Hematopoietic multipotent progenitor cell treated with erythropoietin and hydrocortisone succinate and interleukin-3 and kit ligand, for 8 days (in vitro differentiated cells): ENCODE measurements at places on chromosomes 12 and 14.
A peak's percentile ranks its signal among the peaks of the same experiment; 100 is the strongest.

- DNase-seq = no peak
Measured at GRCh38 chr12:95548056-95548538, 3.2 kb downstream of the USP44 start.

- DNase-seq = no peak
Measured at GRCh38 chr12:109773384-109774011, 59.7 kb downstream of the TRPV4 start.

- no peak for DNase-seq
Measured at GRCh38 chr14:85380881-85381280, 149.1 kb upstream of the FLRT2 start.

- no peak for DNase-seq
Measured at GRCh38 chr14:95440951-95441350, 75.5 kb downstream of the SYNE3 start.

GRCh38 chr12:131499160-131499863, 211.6 kb upstream of the SFSWAP start:
- no peak for DNase-seq

GRCh38 chr12:34294671-34295365, 272.5 kb downstream of the ALG10 start:
- no peak for DNase-seq

- no peak for DNase-seq
Measured at GRCh38 chr12:73225371-73225937, 953.3 kb downstream of the TRHDE start.

GRCh38 chr12:79934281-79935020, 446 bp downstream of the PPP1R12A start:
- DNase-seq = peak; percentile 45

DNA sequence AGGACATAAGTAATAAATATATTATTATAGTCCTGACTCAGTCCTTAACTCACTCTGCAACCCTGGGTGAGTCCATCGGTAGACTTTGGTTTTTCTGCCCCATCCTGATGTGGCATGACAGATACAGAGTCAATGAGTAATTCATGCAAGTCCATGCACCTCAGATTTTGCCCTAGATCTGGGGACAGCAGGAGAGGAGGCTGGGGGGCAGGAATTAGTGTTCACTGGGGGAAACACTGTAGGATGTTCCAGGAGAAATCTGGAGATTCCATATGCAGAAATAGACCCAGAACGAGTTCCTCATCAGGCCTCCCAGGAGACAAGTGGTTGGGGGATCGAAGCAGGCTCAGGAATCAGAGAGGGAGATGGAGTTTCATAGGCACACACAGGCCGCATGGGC, 150.8 kb downstream of the DICER1 start:
- no peak for DNase-seq

GRCh38 chr12:42633594-42633993, 44.0 kb upstream of the PRICKLE1 start:
- no peak for DNase-seq

GRCh38 chr12:46603776-46604456, 221.9 kb downstream of the SLC38A4 start:
- DNase-seq = no peak

DNA sequence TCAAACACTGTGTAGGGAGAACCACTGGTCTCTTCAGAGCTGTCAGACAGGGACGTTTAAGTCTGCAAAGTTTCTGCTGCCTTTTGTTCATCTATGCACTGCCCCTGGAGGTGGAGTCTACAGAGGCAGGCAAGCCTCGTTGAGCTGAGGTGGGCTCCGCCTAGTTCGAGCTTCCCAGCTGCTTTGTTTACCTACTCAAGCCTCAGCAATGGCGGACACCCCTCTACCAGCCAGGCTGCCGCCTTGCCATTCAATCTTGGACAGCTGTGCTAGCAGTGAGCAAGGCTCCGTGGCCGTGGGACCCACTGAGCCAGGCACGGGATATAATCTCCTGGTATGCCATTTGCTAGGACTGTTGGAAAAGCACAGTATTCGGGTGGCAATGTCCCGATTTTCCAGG, 24.6 kb upstream of the YBX3 start:
- no peak for DNase-seq

- DNase-seq = no peak
Measured at GRCh38 chr12:116640281-116640680, 81.1 kb downstream of the MAP1LC3B2 start.

DNA sequence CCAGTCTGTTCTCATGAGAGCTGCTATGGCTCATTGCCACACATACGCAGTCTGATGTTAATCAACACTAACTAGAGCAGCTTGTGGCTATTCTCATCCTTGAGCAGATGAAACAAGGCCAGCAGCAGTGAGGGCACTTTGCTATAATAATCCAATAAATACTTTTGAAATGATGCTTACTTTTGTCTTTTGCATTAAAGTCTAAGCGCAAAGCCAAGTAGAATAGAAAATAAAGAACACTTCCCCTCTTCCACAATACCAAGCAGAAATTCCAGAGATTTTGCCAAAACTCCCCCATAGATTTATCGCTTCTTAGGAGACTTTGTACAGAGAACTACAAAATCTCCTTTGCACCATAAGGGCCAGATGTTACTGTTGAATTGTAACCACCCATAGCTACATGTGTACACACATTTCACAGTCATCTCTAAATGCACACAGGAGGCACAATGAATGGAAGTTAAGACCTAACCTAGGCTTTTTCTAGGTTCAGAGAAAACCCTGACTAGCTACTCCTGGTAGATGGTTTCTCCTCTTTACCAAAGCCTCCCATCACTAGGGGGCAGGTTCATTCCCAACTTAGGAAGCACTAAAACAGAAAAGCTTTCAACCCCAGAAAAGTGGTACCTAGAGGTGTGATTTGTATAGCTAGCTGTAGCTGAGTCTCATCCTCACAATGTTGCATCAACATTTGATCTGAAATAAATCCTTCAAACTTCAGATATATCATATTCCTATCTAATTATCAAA, 119.3 kb downstream of the HMGA2 start:
- DNase-seq = no peak

- no peak for DNase-seq
Measured at GRCh38 chr12:79517363-79517762, 173.4 kb downstream of the PAWR start.

- DNase-seq = no peak
Measured at GRCh38 chr14:99147366-99147740, 124.6 kb downstream of the BCL11B start.

GRCh38 chr14:69266572-69267345, 6.8 kb downstream of the GALNT16 start:
- no peak for DNase-seq

GRCh38 chr14:38174711-38175110, 33.0 kb upstream of the SSTR1 start:
- no peak for DNase-seq

- DNase-seq = no peak
Measured at GRCh38 chr14:75926431-75927115, 55.2 kb downstream of the TGFB3 start.

GRCh38 chr12:47783024-47783755, 10.2 kb downstream of the SLC48A1 start:
- no peak for DNase-seq

DNA sequence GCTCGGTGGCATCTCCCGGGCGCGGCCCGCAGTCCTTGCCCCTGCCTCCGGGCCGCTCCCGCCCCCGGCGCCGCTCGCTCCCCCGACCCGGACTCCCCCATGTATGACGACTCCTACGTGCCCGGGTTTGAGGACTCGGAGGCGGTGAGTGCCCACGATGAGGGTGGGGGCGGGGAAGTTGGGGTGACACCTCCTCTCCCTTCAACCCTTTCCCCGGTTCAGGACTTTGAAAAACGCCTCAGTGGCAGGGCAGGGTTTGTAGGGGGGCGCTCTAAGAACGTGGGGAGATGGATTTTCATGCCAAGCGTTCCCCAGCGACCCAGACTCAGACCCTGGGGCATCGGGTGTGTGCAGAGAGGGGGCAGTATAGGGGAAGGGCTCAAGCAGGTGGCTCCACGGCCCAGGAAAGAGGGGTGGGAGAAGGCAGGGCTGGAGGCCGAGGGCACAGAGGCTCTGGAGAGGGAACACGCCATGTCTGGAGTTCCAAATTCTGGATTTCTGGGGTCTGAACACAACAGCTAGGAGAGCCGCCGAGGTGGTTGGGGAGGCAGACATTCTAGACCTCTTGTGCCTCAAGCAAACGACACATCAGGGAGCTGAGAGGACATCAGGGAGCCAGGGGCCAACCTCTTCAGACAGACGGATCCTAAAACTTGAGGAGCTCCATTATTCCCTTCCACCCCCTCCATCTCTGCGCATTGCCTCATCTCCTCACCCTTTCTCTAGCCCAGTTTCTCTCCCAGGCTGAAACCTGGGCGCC, 715 bp downstream of the CACNB3 start:
- peak; percentile 51 for DNase-seq

DNA sequence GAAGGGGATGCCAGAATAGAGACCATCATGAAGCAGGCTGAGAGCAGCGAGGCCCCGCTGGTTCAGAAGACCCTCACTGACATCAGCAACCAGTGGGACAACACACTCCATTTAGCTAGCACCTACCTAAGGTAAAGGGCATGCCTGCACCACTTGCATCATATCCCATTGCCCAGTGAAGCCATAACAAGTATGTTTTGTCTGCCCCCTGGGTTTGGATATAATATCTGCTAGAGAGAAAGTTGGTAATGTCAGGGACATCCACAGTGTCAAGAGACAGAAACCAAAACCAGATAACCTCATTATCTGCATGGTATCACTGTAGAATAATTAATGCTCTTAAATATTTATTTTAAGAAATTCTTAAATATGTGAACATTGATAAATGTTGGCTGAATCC, 173.8 kb downstream of the SYNE2 start:
- no peak for DNase-seq

DNA sequence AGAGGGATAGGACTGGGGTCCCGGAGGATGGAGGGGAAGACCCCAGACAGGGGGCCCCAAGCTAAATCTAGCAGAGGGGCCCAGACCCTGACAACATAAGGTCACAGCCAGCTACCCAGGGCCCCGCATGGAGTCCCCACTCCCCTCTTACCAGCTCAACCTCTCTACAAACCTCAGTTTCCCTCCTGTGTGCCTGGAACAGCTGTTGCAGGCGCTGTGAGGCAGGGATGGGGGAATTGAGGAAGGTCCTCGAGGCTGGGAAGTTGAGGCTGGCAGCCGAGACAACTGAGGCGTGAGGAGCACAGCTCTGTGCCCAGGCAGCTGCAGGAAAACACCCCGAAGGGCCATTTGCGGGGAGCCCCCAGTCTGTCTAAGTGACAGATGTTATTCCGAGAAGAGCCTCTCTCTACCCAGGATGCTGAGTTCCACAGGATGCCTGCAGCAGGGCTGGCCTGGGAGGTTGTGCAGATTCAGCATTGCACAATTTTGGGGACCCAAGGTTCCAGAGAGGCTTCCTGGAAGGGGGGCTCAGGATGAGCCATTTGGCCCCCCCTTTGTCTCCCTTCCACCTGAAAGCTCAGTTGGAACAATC, 42.7 kb upstream of the NCOR2 start:
- no peak for DNase-seq

GRCh38 chr12:25271486-25272098, 20.9 kb upstream of the KRAS start:
- no peak for DNase-seq

DNA sequence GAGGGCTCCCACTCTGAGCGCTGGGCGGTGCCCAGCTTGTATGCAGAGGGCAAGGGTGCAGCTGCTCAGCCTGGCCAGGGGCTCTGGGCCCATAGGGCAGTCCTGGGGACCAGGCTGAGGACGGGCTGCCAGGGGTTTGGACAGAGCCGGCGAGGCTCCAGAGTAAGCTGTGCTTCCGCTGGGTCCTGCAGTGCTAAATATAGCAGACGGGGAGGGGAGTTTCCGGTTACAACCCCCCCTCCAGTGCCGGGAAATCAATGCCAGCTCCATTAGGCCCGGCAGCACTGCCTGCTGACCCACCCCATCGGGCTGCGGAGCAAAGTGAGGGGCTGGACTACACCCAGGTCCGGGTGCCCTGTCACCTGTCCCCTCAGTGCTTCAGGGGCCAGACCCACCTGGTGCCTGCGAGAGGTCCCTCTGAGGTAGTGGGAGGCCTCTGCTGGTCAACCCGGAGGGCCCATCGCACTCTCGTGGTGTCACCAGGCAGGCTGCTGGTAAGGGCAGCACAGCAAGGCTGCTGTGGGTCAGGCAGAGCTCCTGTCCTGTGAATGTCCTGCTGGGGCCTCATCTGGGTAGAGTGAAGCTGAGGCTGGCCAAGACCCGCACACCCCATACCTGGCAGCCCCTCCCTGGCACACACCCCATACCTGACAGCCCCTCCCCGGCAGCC, 2.6 kb upstream of the JAG2 start:
- no peak for DNase-seq

GRCh38 chr12:66063916-66064315, 66.6 kb downstream of the LLPH start:
- DNase-seq = no peak

GRCh38 chr14:21436567-21437062, 19.3 kb downstream of the CHD8 start:
- no peak for DNase-seq

- no peak for DNase-seq
Measured at GRCh38 chr12:106147956-106148355, 9.2 kb upstream of the NUAK1 start.

GRCh38 chr12:131487388-131488124, 223.3 kb upstream of the SFSWAP start:
- DNase-seq = no peak

- DNase-seq = no peak
Measured at GRCh38 chr12:18383203-18383602, 121.9 kb downstream of the PIK3C2G start.

DNA sequence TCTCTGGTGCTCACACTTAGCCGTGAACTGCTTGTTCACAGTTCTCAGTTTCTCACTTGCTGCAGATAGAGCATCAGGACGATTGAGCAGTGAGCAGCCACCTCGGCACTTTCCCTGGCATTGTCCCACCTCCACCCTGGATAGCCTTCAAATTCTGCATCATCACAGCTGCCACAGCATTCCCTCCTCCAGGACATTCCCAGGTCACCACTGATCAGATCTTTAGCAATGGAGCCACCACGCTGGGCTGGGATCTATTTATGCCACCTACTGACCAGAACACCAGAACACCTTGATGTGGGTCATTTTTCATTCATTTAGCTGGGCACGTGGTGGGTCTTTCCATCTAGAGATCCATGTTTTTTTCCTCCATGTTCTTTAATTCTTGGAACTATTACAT, 23.6 kb downstream of the ACADS start:
- no peak for DNase-seq

- DNase-seq = no peak
Measured at GRCh38 chr14:61217516-61217915, 63.6 kb downstream of the TMEM30B start.

- peak; percentile 14 for DNase-seq
Measured at GRCh38 chr12:40224439-40225291, at the start of gene LRRK2. TSS of gene LRRK2 (plus strand) at chr12:40224997. CDS start at chr12:40225132, 135 bp downstream.

GRCh38 chr12:84840356-84840755, 72.2 kb downstream of the SLC6A15 start:
- no peak for DNase-seq

GRCh38 chr12:97745406-97746101, 282.9 kb downstream of the RMST start:
- DNase-seq = no peak

DNA sequence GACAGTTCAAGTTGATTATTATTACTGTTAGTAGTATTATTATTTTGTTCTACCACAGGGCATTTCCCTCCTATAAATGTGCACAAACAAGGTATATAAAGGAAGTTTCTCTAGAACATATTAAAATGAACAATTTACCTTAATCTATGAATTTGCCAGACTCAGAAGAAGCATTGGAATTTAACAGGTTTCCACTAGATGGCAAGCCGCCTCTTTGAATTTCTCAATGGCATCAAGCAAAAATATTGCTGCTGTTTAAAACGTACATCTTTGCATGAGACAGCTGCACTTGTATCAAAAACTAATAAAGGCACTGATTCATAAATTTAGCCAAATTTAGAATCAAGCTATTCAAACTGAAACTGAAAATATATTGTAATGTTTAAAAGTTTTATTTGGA, 34.6 kb upstream of the MIS18BP1 start:
- DNase-seq = no peak
